ENCODE measurements at places on chromosomes 4 and X.

DNA sequence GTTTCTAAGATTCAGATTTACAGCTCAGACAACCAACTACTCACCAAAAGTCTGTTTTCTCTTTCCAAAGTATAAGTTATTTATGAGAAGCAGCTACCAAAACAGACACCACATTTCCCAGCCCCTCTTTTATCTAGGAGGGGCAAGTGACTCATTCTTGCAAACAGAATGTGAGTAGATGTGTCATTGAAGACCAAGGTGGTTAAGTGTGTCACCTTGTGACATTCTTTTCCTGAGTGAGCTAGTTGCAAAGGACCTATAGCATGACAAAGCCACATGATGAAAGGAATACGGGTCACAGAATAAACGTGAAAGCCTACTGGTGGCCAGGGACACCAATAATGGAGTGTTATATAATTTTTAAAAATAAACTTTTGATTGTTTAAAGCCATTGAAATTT lies 50.0 kb downstream of the SLC7A11 start:
- peak; percentile 9 for DNase-seq

DNA sequence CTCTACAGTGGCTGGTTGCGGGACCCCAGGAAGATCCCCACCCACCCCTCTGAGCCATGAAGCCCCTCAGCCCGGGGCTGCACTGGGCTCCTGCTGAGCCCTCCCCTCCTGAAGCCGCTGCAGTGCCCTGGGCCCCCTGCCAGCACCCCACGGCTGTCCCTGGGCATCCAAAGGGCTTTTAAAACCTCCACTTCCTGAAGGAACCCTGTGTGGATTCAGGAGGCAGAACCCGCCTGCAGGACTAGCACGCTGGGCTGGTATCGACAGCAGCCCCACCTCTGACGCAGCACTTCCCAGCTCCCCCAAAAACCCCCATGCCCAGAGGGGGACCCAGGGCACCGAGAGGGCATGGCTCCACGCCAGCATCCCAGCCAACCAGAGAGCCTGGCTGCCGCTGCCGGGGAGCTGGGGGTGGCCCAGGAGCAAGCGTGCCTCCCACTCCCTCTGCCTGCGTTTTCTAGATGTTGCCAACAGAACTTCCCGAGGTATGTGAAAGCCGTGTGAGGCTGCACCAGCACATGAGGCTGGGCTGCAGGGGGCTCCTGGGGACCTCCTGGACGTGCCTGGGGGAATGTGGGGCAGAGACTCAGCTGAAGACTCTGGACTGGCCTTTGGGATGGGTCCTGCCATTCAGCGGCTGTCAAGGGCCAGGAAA lies 6.3 kb downstream of the MXD4 start:
- no peak for DNase-seq

DNA sequence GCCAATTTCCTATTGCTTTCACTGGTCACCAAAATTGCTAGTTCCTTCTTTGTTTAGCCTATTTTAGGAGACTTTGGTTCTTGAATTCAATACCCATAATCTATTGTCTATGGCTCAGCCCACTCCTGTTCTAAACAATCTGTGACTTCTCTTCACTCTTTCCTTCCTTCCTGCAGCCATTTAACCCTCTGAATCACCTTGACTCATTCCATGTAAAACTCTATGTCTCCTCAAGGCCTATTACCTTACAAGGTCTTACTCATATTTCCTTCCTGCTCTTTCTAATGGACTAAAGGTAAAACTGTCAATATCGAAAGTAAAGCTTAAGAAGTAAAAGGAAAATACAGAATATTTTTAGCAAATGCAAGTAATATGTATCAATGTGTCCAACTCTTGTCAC lies 301.6 kb downstream of the ARHGAP24 start:
- DNase-seq = no peak

DNA sequence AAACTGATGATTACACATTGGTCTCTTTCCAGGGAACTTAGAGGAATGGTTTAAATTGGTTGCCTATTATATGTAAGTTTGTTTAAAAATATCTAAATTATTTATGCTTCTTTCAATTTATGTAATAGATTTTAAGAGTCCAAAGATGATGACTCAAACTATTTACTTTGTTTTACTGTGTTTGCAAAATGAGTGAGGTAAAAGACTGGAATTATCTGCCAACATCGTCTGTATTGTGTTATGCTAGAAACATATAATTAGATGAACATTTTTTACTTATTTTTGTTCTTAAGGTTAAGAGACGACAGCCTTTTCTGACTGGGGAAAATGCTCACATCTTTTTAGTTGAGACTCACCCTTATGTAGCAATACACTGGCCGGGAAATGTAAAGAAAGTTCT lies 51.1 kb upstream of the SYTL5 start:
- DNase-seq = no peak

DNA sequence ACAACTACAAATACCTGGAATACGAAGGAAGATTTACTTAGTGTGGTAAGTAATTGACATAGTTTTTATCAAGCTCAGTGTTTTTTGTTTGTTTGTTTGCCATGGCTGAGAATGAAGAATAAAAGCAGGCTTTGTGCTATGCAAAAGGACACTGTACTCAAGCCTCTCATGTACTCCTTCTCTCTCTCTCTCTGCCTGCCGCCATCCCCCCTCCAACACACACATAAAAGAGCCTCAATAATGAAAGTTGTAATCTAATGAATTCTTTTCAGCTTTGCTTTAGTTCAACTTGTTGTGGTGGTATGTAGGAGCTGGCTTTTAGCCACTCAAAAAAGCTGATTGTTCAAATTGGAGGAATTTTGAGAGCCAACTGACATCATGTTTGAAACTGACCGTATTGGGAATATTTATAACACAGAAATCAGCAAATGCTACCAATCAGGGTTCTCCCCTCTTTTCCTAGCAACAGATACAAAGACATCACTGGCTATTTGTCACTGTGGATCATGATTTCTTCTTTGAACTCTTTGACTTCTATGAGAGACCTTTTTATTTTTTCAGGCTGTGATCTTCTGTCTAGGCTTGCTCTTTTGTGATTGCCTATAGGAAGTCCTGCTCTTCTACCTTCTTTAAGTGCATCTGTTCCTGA lies 1148.8 kb downstream of the RAPGEF2 start:
- DNase-seq = no peak

DNA sequence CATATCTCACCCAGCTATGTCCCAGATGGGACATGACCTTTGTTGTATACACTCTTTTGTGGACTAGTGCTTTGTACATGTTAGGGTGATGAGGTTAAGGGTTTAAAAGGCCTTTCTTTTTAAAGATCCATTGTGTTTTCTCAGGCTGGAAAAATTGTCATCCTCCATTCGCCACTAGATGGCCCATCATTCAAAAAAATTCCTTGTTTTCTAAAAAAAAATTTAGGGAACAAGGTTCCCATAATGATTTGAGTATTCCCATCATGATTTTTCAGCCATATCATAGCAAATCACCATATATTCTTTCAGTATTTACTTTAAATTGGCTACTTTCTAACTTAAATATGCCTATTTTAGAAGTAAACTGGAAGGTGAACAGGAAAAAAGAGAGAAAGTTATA lies 91.9 kb upstream of the TMEM164 start:
- DNase-seq = no peak

DNA sequence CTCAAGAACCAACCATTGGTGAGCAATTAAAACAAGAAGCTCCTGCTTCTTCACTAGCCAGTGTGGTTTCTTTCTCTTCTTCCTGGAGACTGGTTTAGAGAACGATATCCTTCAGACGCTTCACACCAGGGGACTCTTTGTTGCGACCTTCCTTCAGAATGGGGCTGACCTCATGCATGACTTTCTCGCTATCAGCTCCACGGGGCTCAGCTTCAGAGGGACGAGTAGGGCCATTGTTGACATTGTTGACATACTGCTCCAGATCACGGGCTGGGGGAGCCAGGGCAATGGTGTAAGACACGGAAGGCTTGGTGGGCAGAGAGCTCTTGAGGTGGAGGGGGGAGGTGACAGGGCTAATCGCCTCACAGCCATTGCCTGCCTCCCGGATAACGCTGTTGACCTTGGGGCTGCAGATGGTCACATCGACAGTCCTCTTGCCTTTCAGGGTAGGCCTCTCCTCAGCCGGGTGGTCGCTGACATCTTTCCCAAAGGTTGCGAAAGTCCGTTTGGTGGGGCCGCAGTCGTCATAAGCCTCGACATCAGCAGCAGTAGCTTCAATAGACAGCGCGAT lies 113.8 kb downstream of the PCDH19 start:
- no peak for DNase-seq

GRCh38 chr4:94811643-94812042 lies 53.9 kb downstream of the BMPR1B start:
- no peak for DNase-seq

DNA sequence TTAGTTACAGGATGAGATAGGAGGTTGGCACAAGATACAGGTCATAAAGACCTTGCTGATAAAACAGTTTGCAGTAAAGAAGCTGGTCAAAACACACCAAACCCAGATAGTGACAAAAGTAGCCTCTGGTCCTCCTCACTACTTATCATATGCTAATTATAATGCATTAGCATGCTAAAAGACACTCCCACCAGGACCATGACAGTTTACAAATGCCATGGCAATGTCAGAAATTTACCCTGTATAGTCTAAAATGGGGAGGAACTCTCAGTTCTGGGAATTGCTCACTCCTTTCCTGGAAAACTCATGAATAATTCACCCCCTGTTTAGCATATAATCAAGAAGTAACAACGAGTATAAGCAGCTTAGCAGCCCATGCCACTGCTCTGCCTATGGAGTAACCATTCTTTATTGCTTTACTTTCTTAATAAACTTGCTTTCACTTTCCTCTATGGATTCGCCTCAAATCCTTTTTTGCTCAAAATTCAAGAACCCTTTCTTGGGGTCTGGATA lies 1254.4 kb downstream of the PCDH7 start:
- DNase-seq = no peak

GRCh38 chr4:78756137-78756536 lies 20.0 kb upstream of the BMP2K start:
- DNase-seq = no peak

DNA sequence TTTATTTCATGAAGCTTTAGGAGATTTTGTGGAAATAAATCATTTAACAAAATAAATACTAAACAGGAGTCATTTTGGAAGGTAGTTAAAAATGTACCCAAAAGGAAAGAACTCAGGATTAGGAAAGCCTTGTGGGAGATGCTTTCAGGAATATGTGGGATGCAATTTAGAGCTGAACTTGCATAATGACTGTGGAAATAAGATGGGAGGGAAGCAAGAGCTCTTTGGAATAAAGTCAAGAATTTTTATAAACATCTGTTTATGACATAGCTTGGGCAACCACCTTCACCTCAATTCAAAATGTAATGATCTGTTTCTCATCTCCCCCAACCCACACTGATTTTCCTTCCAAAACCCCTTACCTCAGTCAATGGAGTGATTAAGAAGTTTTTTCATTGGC lies 623.8 kb downstream of the FAT4 start:
- no peak for DNase-seq

- DNase-seq = no peak
Observed at GRCh38 chr4:10608501-10609219, 75.9 kb downstream of the CLNK start.

DNA sequence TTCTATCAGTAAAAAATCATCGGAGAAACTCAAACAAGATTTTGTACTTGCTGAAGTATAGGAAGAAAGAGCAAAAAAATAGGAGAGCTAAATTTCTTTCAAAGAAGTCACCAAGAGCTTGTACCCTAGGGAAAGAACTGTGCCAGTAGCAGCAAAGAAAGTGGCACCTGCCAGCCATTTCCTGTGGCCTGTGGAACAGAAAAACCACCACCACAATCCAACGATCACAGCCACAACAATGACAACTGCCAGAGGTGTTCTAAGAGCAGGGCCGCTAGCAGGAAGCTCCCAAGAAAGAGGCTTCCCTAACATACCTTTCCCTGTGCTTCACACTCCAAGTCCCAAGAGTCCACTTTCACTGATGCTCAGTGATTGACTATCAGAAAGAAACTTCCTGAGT lies 266.1 kb upstream of the GPC4 start:
- DNase-seq = no peak

GRCh38 chr4:75495476-75495875 lies 18.7 kb downstream of the RCHY1 start:
- no peak for DNase-seq

DNA sequence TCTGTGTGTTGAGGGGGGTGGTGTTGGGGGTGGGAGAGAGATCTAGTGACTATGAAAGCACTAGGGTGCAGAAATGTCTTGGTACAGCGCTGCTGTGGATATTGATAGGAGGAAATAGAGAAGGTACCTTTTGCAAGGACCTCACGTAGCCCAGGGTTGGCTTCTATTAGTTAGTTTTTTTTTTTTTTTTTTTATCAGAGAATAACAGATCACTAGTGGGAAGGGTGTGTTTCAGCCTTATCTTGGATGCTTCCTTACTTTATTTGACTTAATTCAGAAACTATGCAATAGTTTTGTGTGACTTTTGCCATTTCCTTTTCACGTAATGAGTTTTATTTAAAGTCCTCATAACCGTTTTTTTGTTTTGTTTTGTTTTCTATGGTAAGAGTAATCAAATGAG lies 16.4 kb upstream of the PGRMC2 start:
- no peak for DNase-seq

GRCh38 chrX:30992381-30992904 lies 79.4 kb downstream of the FTHL17 start:
- DNase-seq = no peak

DNA sequence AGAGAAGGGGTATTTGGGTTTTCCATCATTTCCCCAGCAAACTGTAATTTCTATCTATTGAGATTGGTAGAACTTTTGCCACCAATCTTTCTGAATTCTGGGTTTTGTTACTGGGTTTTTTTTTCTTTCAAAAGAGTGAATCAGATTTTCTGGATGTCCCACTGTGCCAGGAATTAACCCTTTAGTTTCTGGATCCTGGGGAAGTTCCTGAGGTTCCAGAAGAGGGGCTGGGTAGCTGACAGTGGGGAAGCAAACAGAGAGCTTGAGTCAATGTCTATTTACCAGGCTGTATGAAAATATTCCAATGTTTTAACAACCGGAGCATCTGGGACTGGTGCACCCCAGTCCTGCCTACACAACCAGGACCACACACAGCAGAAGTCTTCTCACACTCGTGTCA lies 25.8 kb upstream of the SOD3 start:
- no peak for DNase-seq

- DNase-seq = no peak
Observed at GRCh38 chr4:184811526-184812198, 14.1 kb downstream of the ACSL1 start.

- peak; percentile 22 for DNase-seq
Observed at GRCh38 chr4:8362483-8362882, 78.0 kb downstream of the ACOX3 start.

DNA sequence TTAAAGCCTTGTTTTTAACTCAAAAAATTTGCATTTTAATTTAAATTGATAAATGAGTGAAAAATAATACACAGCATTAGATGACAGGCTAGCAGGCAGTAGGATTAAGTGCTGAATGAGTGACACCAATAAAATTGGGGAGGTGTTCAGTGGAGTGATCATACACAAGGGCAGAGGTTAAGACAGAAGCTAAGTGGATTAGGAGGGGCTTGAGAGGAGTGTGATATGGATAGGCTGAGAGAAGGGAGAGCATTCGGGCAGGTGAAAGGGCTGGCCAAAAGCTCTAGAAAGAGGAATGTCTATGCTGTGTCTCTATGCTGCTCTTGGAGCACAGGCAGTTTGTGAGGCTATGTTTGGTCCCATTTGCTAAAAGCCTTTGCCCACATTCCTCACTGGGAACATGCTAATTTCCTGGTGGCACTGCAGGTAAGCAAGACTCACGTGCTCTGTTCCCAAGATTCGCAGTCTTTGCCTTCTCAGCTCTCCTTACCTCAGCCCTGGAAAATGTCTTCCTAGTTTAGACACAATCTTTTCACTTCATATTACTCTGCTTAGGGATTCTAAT lies 52.8 kb upstream of the CCSER1 start:
- DNase-seq = no peak

GRCh38 chr4:65521666-65522065 lies 148.6 kb downstream of the EPHA5 start:
- no peak for DNase-seq

- no peak for DNase-seq
Observed at GRCh38 chr4:185117300-185117934, 25.6 kb upstream of the SLC25A4 start.
